Right ventricle myocardium superior (tissue), 1 donor: ENCODE measurements at places on chromosomes 12 and 14. TPM values are rescaled to one million over a fixed set of nuclear protein-coding genes. Genes with fewer than 3 reads are reported as not detected.
A peak's percentile ranks its signal among the peaks of the same experiment; 100 is the strongest.

CDC42BPB gene
- total RNA-seq = 64.6 TPM

SLCO1B1 gene
- total RNA-seq = not detected

RERGL gene
- 1.2 TPM for total RNA-seq

NDUFA12 gene
- 392 TPM for total RNA-seq

CCER1 gene
- total RNA-seq = not detected

- peak; percentile 54 for DNase-seq
Measured at GRCh38 chr14:52043690-52044089, 25.2 kb downstream of the NID2 start.

DNA sequence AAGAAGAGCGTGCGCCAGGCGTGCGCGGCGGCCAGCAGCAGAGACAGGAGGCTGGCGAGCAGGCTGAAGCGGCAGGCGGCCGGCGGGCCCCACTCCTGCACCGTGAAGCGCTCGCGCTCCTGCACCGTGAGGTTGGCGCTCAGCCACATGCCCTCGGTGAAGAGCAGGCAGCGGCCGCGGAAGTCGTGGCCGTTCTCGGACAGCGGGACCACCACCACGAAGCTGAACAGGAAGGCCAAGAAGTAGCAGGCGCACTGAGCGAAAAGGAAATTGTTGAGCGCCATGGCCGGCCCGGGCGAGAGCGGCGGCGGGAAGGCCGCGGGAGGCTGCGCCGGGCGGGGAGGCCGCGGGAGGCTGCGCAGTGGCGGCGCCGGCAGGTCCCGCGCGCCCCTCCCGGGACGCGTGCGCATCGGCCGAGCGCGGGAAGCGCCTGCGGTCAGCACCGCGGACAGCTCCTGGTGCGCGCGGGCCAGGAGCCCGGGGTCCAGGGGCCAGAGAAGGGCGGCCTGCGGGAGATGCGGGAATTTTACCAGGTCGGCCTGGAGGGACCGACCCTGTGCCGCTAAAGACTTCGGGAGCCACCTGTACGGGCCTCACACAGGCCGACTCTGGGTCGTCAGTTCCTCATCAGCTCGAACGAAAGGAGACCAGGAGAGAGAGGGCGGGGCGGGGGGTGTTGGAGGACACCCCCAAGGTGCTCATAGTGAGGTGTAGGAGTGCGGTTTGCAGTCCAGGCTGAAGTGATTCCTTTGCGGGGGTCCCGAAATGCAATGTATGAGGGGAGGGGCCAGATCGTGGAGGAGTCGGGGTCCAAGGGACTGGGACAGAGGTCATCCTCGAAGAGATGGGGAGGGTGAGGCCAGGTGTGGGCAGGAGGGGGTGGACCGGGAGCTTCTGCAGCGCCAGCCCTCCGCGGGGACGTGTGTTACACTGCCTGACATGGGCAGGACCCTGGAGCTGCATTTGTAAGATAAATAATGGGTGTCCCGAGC, at the start of gene TMEM179:
Gene TMEM179 (minus strand): TSS at position 315 of the 992 bp plus-strand sequence. CDS start 31 bp downstream, at position 284.
- no peak for DNase-seq

- DNase-seq = no peak
Measured at GRCh38 chr12:123070267-123071081, 80.4 kb downstream of the PITPNM2 start.

DNA sequence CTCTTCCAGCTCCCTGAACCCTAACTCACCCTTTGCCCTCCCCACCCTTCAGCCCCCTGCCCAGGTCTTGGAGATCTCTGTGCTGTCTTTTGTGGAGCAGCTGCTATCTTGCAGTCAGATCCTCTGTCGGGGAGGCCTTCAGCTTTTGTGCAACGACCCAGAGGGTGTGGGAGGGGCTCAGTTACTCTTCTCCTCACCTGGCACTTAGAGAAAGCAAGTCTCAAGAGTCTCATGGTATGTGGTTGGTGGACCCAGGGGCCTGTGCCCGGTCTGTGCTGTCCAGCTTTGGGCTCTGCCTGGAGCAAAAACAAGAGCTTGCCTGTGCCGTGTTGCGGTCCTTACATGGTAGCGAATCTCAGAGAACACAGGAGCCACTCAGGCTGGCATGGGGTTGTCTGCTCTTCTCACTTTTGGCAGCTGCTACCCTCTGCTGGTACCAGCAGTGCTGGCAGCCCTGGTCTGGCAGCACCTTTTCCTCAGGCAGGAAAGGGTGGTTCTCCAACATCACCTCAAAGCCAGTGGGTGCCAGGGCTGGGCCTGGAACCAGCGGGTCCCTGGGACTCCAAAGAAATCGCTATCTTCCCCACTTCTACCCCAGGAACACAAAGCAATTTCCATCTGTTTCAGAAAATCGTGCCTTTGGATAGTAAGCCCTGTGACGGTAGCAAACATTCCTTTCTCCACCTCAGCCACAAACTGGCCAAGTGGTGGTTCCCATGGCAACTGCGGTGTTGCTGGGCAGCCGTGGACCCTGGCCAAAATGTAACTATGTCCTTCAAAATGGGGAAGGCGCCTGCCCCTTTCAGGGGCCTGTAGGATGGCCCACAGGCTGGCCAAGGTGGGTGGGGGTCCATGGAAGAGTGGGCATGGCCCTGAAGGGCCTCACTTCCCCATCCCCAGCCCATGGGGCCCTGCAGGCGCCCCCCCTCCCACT, 90.0 kb downstream of the RIN3 start:
- DNase-seq = peak; percentile 55

DNA sequence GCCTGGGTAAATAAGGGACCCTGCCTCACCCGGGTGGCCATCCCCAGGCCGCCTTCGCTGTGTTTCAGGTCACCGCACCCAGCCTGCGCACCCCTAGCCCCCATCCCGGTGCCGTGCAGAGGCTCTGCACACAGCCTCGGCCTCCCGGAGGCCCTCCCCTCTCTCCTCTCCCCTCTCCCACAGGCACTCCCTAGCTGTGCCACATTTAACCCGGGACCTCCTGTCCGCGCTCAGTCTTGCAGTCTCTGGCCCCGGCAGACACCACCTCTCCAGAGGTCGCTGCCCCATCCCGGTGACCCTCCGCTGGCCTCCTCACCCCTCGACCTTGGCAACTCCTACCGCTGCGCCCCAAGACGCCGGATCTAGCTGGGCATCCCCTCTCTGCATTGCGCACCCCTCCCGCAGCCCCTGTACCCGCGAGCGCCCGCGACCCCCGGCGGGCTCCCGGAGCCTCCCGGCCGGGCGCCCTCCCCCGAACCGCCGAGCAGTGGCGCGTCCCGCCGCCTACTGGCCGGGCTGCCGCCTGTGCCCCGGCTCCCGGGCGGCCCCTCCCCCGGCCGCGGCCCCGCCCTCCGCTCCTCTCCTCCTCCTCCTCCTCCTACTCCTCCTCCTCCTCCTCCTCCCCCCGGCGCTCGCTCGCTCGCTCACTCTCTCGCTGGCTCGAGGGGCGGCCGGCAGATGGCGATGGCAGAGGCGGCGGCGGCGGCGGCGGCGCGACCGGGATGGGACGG, 120.7 kb downstream of the AACS start:
- DNase-seq = peak; percentile 87

DNA sequence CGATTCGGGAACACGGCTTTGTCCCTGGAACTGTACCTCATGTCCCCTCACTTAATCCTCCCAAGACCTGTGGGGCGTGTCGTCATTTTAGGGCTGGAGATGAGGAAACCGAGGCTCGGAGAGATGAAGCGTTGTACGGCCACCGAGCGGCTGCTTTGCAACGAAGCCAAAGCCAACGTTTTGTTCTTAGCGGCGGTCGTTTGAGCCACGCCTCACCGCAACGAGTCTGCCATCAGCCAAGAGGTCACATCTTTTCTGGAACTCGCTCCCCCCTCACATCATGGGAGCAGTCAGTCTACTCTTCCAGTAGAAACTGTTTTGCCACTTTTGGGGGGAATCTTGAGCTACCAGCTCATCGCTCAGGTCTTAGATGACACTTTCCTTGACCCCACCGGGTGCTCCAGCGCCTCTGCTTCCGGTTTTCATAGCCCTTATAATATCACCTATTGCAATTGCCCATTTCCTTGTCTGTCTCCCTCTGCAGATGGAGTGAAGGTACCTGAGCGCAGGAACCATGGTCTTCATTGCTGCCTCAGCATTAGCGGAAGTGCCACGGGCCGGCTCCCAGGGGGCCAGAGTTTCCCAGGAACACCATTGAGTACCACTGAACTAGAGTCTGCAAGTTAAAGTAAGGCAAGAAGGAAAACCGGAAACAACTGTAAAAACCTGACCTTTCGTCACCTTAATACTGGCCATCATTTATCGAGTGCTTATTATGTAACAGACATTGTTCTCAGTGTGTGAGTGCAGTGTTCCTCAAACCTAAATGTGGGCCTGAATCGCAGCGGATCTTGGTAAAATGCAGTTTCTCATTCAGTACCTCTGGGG, 19.6 kb downstream of the NINJ2 start:
- peak; percentile 73 for DNase-seq

DNA sequence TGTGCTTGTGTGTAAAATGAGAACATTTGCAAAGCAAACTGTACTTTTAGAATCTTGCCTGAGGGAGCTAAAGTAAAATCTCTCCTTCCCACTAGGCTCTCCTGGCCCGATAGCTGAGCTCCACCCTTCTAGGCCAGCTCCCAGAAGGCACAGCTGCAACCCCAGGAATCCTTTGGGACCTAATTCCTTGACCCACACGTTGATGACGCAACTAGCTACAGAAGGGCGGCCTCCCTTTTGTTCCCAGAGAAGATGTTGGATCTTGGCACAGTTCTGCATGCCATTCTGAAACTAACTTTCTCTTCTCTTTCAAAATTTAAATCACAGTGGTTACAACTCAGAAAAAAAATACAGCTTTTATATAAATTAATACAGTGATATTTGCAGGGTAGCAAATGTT, 268.1 kb downstream of the EGLN3 start:
- DNase-seq = peak; percentile 63

DNA sequence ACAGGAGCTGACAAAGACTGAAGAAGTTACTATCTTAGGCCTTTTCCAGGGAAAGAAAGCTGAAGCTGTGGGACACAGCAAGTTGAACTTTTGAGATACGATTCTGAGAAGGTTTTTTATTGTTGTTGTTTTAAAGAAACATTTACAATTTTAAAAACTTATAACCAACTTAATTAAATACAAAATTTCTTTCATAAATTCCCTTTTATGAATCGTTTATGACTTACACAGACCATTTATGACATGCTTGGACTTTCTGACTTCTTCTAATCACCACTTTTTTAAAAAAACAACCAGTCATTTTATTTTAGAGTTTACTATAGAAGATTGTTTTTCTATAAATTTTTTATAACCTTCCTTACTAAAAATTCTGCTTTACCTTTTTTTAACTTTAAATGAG, 68.7 kb downstream of the DHRS2 start:
- no peak for DNase-seq

DNA sequence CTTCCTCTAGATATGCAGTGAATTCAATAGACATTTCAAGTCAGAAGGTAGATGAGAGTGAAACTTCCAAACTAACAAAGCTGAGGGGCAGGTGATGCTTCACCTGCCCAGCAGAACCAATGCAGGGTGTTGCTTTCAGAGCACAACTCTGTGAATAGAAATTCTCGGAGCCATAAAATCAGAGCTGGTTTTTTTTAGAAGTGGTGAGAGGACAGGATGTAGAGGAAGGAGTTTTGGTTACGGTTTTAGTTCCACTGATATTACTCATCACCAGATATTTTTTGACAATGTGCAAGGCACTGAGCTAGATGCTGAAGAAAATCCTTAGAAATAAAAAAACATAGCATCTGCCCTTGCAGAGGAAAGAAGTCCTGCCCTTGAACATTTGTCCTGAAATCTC, 62.2 kb downstream of the BMP4 start:
- no peak for DNase-seq

GRCh38 chr12:95574799-95575452, 23.6 kb upstream of the USP44 start:
- no peak for DNase-seq

GRCh38 chr14:68884031-68885030, 91.5 kb upstream of the ZFP36L1 start:
- DNase-seq = peak; percentile 72

DNA sequence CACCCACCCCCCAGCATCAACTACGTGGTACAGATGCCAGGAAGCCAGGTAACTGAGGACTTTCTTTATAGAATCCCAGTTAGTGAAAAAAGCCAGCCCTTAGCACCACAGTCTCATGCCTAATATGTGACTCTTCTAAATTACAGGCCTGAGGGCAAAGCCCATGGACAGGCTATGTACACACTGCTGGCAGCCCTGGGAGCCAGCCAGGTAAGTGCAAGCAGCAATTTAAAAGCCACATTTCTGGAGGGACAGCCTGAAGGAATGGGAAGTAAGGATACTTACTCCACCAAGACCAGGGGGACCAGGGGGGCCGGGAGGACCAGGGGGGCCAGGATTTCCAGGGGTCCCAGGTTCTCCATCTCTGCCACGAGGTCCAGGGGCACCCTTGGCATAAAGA, 7.0 kb downstream of the COL2A1 start:
- no peak for DNase-seq
